ENCODE measurements at places on chromosomes 5 and 9.

GRCh38 chr5:146860213-146860893 lies 18.2 kb downstream of the PPP2R2B start:
- DNase-seq: no peak

DNA sequence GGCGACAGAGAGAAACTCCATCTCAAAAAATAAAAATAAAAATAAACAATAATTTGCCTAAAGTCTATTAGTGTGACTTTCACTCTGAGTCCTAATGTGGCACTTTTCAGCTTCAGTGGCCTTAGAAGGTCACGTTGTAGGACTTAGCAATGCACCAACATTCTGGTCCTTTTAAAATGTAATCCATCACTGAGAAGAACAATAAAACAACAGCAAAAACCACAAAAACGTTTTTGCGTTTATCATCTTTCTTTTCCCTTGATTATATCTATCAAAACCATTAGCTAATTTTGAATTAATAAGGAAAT lies 190.1 kb upstream of the ZNF608 start:
- no peak for DNase-seq

DNA sequence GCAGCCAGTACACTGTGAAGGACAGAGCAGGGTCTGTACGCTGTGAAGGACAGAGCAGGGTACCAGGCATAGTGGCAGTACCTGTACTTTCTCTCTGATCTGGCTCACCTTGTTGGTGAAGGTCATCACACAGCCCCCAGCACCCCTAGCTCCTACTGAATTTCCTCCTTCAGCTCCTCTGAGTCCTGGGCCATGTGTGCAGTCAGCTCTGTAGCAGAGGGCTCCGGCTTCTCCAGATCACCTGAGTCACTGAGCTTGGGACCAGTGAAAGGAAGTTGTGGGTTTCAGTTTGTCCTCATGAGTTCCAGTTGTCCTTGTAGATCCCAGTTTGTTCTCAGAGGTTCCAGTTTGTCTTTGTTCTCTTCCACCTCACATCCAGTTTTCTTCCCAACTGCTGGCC lies 5.5 kb downstream of the NUDT2 start:
- no peak for DNase-seq

- DNase-seq: peak; percentile 73
These were observed 33.5 kb upstream of the CRB2 start for GRCh38 chr9:123322273-123323195.

- peak; percentile 70 for DNase-seq
These were observed 617 bp downstream of the PPP6C start for GRCh38 chr9:125189011-125189360.

DNA sequence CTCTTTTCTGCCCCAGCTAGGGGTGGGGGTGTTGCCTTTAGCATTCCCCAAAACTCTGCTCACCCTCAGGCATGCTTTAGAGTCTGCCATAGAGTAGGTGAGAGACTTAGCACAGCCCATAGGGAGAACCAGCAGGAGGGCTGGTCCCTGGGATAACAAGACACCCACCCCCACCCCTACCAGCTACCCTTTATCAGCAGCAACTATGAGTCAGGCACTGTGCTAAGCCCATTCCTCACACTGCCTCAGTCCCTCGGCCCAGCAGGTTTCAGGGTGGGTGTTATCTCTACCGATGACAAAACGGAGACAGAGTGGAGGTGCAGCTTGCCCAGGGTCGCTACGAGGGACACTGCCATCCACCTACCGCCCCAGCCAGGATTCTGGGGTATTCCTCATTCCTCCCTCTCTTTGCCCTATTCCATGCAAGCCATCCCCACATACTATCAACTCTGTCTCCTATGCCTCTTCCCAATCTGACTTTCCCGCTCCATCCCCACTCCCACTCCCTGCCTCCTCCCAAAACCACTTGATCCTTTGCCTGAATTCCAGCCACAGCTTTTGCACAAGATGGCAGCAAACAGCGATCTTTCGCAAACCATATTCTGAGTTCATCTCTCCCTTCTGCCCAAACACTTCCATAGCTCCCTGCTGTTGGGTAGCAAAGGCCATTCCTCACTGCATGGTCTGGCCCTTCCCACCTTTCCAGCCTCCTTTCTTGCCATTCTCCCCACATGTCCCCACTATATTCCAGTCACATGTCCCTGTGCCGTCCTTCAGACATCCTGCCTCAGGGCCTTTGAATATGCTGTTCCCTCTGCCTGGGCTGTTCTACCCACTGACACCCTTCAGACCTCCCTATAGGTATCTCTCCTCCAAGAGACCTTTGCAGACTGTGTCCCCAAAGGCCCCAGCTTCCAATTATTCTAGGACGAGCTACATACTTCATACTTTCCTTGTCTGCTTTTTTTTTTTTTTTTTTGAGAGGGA lies 5.1 kb downstream of the CIZ1 start:
- no peak for DNase-seq

DNA sequence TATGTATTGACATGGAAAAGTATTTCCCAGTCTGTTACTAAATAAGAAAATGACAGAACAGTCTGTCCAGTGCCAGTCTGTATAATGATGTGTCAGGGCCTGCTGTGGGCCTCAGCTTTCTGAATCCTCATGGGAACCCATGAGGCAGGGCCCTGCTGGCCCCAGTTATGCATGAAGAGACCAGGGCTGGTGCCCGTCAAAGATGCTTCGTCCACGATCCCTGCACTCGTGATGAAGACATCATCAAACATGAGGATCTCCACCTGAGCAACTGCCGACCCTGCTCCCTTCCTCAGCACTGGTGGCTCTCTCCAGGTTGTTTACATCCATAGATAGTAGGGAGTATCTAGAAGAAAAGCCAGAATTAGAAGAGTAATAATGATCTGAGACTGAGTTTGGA lies 52.5 kb downstream of the ICE1 start:
- no peak for DNase-seq

- DNase-seq: no peak
These were observed 42.3 kb upstream of the LPCAT1 start for GRCh38 chr5:1565737-1566734.

GRCh38 chr5:53971131-53971530 lies 339.2 kb downstream of the ARL15 start:
- no peak for DNase-seq

DNA sequence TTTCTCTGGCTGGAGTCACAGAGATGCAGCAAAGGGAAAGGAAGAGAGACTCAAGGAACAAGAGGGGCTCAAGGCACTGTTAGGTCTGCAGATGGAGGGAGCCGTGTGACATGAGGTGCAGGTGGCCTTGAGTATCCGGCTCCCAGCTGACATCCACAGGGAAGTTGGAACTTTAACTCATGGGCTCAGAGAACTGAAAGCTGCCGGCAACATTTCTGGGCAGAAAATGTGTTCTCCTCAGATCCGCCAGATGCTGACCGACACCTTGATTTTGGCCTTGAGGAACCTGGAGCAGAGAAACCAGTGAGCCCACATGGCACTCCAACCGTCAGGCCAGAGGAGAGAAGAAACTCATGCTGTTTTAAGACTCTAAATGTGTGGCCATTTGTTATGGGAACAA lies 258.1 kb upstream of the IRX2 start:
- DNase-seq: no peak

DNA sequence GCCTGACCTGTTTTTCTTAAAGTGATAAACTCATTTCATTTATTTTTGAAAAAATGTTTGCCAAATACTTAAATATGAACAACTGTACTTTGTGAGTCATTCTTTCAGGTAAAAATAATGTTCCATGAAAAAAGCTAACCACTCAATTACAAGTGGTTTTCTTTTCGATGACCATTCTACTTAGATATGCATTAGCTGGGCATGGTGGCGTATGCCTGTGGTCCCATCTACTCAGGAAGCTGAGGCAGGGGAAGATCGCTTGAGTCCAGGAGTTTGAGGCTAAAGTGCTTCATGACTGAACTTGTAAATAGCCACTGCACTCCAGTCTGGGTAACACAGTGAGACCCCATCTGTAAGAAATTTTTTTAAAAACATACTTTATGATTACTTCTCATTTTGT lies 4.0 kb upstream of the WDR70 start:
- no peak for DNase-seq

DNA sequence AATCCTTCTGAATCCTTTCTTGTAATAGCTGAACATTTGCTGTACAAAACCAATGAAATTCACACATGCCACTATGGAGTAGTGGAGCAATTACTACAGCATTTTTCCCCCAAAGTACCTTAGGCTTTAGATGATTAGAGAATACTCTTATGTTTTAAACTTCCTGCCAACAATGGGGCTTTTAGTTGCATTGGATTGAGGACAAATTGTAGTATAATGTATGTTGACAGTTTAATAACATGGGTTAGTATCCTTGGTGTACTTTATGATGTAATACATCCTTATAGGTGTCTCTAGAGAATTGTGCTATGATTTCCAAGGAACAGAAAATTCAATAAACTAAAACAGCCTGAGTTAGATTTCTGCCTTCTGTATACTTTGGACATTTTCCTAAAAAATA lies 422.7 kb upstream of the GRAMD2B start:
- DNase-seq: no peak

- no peak for DNase-seq
These were observed 37.4 kb upstream of the FCN1 start for GRCh38 chr9:134955156-134955555.

DNA sequence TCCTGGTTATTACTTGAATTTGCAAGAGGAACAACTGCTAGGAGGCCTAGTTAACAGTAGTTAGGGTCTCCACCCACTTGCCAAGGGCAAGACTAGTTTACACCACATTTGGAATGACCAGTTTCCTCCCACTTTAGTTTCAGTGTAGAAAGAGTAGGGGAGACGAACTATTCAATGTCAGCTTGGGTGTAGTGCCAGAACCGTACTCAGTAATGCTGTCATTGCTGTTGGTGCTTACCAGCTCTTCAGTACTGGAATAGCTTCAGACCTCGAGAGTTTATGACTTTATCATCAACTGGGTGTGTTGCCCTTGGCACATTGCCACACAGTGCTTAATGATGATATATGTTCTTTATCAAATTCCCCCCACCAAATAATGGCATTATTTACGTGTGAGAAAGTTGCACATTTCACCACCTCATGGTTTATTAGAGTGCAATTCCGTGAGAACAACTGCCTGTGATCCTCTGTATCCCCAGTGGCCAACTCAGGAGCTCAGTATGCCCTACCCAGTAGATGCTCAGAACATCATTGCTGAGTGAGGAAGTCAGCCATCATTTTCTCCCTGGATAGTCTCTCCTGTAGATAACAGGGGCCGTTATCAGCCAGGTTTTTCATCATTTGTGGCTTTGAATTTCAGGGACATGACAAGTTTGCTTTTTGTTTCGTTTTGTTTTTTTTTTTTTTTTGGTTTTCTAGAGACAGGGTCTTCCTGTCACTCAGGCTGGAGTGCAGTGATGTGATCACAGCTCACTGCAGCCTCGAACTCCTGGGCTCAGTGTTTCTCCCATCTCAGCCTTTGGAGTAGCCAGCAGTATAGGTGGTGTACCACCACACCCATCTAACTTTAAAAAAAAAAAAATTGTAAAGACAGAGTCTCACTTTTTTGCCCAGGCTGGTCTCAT lies 67.3 kb downstream of the DOCK8 start:
- DNase-seq: no peak

DNA sequence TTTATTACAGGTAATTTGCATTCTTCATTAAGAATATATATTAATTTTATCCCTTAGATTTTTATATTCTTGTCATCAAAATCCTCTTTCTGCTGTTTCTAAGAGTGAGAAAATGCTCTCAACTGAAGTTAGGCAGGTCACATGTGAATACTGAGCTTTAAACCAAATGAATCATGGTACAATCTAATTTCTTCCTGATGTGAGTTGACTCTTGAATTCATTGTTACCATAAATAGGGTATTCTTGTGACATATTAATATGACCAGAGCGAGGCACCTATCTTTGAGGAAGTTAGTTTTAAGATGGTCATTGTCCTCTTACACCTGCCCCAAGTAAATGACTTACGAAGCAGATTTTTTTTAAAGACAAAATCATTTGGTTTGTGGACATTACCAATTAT lies 17.4 kb downstream of the C9orf85 start:
- DNase-seq: peak; percentile 24

DNA sequence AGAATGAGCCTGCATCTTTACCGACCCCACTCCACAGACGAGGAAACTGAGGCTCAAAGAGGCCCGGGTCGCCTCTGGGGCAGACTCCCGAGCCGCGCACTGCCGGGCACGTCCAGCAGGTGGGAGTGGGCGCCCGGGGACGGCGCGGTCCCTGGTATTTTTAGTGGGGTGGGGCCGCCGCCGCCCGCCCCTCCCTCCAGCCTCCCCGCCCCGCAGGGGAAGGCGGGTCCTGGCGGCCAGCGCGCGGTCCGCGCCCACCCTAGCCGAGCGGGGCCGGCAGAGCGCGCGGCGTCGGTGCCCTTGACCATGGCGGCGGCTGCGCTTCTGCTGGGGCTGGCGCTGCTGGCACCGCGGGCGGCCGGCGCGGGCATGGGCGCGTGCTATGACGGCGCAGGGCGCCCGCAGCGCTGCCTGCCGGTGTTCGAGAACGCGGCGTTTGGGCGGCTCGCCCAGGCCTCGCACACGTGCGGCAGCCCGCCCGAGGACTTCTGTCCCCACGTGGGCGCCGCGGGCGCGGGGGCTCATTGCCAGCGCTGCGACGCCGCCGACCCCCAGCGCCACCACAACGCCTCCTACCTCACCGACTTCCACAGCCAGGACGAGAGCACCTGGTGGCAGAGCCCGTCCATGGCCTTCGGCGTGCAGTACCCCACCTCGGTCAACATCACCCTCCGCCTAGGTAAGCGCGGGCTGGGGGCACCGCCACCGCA lies at the start of gene LAMC3:
LAMC3 (plus strand) TSS at position 266 of the 710 bp plus-strand sequence; CDS start at position 307, 41 bp downstream.
- no peak for DNase-seq

DNA sequence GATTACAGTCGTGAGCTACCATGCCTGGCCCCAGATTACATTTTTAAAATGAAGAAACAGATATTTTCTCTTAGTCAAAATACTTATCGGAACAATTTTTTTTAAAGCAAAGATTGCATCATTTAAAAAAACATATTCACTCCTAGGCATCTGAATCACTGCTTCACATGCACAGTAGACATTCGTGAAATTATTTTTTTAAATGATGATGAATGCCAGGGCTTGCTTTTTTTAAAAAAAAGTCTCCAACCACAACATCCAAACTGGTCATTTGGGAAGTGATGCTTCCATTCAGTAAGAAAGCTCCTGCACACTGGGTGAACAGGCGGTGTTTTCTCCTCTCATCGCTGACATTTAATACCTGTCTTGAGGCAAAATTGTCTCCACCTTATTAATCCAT lies 223.0 kb upstream of the DMRT1 start:
- DNase-seq: no peak

DNA sequence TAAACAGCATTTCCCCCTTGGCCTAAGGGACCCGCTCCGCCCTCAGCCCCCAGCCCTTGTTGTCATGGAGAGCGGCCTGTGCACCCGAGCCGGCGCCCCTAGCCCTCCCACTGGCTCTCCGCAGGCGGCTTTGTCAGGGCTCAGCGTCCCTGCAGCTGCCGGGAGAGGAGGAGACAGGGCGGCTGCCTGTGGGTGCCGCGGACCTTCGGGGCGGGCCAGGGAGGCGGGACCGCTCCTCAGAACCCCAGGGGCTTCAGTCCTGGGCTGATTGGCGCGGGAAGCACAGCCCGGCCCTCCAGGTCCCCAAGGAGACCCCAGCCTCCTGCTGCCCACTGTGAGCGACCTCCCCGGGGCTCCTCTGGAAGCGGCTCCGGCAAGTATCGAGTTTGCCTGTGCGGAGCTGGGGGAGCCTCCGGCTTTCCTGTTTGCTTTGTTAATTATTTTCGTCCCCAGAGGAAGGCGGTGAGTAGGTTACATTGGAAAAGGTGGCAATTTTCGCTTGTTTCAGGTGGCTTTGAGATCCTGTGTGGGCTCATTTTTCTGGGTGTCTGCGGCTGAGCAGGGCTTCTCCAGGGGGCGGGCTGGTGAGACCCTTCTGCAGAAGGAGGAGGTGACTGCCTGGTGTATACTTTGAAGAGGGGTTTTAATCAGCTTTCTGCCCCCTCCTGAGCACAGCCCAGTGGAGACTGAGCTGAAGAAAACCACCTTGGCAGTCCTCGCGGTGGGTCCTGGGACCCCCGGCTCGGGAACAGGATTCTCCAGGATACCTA lies at the start of gene FGD3:
FGD3 (plus strand) TSS at position 256 of the 770 bp plus-strand sequence. CDS start 28,734 bp downstream, outside the sequence.
- no peak for DNase-seq

- no peak for DNase-seq
These were observed 108.2 kb downstream of the MPDZ start for GRCh38 chr9:13171261-13171660.

All from Karpas-422 (cell line).